ENCODE measurements at places on chromosomes 11 and 22.

GRCh38 chr11:97454988-97455387 is 1065.2 kb downstream of the JRKL start:
- DNase-seq = no peak

GRCh38 chr11:75700940-75701339 is 16.7 kb upstream of the MOGAT2 start:
- no peak for DNase-seq

GRCh38 chr22:24379536-24379935 is 47.9 kb upstream of the ADORA2A start:
- DNase-seq = no peak

GRCh38 chr11:126499131-126499752 is 143.8 kb downstream of the ST3GAL4 start:
- no peak for DNase-seq

DNA sequence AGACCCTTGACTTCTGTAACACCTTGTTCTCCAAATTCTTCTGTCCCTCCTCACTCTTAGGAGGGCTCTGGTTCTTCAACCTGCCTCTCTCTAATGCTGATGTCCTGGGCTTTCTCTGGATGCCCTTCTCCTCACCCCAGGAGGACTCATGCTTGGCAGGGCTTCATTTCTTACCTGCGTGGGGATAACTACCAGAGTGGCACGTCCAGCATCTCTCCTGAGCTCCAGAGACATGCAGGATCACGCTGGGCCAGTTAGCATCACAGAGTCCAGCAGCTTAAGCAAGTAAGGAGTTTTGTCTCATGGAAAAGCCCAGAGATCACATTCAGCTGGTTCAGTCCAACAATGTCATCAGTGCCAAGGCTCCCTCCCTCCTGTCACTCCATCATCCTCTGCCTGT is 36.4 kb downstream of the RTL6 start:
- DNase-seq = no peak

GRCh38 chr11:91258876-91259275 is 965.7 kb upstream of the FAT3 start:
- no peak for DNase-seq

DNA sequence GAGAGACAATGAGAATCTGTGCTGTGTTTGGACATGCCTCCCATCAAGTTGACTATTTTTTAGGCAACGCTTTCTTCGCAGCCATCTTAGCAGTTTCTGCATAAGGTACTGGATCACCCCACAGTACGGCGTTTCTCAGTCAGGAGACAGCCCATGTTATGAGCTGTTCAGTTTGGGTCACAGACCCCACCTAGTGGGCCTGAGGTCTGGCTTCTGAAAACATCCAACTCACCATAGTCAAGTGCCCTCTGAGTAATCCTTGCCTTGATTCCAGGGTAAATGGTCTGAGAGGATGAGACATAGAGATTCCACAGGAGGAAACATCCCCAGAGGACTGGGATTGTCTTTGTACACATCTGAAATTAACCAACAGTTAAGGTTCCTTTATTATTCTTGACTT is 7.2 kb downstream of the BPIFC start:
- no peak for DNase-seq

GRCh38 chr11:77592727-77593126 is 3.0 kb downstream of the AQP11 start:
- no peak for DNase-seq

DNA sequence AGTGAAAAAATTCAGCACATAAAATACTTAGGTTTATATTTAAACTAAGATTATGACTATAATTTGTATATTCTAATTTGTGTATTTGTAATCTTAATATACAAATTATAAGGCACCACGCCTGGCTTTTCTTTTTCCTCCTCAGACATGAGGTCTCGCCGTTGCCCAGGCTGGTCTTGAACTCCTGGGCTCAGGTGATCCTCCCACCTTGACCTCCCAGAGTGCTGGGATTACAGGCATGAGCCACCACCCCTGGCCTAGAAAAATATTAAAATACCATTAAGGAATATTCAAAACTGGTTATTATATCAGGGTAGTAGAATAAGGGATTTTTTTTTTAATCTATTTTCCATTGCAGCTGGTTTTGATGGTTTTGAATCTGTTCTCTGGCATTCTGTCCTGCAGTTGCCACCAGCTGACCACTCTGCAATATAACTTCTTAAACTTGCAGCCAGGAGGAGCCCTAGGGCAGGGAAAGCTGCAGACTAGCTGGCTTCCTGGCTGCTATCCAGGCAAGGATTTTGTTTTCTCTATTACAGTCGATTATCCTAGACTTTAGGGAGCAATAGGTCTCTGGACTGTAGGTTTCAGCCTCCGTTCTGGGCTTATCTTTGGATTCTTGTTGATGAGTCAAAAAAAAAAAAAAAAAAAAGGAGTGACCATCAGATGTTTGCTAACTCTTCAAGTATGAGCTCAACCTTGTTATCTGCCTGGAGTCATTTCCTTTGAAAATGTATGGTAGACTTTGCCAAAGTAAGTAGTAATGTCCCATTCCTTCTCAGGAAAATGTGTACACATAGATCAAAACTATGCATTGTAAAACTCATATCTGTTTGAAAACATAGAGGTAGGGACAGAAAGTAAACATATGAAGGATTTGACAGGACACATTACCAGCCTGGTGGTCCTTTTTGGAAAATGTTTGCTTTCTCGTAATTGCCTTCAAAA is 13.2 kb downstream of the POLA2 start:
- no peak for DNase-seq

DNA sequence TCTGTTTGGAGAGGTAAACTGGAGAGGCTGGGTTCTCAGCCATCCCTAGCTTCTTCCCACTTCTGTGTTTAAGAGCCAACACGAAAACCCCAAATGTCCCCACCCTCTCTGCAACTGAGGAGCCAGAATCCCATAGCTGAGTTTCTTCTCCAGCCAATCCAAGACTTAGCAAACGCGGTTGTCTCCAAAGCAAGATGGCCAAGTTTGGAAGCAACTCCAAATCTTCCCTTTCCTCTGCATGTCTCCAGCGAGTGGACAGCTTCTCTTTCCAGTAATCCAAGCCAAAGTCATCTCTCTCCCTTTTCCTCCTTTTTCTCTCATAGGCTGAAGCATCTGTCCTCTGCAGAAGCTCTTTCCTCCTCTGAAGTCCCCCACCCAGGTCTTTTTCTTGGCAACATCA is 539.2 kb downstream of the MIAT start:
- DNase-seq = no peak
